ENCODE measurements at places on chromosomes 5 and 9.
A peak's percentile ranks its signal among the peaks of the same experiment; 100 is the strongest.

GRCh38 chr9:111961575-111961974, 65.0 kb downstream of the UGCG start:
- DNase-seq = no peak

GRCh38 chr9:131657940-131658339, 81.9 kb downstream of the RAPGEF1 start:
- DNase-seq = no peak

DNA sequence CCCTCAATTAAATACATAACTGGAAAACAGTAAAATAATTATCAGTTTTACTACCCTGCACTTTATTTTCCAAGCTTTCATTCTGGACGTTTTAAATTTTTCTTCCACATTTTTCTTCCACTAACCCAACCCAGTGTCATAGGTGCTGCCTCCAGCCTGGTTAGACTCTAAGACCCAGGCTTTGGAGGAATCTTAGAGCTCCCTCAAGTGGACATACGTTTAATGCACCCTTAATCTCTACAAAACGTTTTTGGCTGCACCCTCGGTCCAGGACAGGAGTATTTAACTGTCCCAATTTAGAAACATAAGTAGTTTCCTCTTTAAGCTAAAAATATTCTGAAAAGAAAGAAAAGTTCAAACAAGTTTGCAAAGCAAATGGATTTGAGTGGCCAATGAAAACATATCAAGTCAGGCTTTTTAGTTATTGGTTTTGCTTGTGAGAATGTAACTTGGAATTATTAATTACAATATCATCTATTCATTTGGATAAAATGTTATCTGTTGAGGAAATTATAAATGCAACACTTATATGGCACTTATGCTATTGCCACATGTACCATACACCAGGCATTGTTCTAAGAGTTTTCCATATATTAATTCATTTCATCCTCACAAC, 38.9 kb downstream of the CDH6 start:
- no peak for DNase-seq

- no peak for DNase-seq
Measured at GRCh38 chr5:55363856-55364255, 56.1 kb downstream of the MTREX start.

GRCh38 chr5:1549475-1550030, 25.8 kb upstream of the LPCAT1 start:
- no peak for DNase-seq

GRCh38 chr5:102628441-102629175, 126.5 kb upstream of the PAM start:
- DNase-seq = no peak

GRCh38 chr9:99184475-99185347, 37.0 kb downstream of the ALG2 start:
- DNase-seq = peak; percentile 59

DNA sequence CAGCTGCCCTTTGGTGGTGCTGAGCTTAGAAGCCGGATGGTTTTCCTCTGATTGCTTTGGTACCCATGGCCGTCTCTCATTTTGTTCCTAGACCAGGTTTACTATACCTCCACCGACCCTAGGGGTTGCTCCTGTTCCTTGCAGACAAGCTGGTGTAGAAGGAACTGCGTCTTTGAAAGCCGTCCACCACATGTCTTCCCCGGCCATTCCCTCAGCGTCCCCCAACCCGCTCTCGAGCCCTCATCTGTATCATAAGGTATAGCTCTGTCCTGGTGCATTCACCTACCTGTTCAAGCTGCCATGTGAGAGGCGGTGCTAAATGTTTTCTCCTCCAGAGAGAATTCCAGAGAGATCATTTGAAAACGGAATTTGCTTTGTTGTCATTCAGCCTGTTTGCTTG, 39.5 kb downstream of the TENT4A start:
- DNase-seq = no peak

DNA sequence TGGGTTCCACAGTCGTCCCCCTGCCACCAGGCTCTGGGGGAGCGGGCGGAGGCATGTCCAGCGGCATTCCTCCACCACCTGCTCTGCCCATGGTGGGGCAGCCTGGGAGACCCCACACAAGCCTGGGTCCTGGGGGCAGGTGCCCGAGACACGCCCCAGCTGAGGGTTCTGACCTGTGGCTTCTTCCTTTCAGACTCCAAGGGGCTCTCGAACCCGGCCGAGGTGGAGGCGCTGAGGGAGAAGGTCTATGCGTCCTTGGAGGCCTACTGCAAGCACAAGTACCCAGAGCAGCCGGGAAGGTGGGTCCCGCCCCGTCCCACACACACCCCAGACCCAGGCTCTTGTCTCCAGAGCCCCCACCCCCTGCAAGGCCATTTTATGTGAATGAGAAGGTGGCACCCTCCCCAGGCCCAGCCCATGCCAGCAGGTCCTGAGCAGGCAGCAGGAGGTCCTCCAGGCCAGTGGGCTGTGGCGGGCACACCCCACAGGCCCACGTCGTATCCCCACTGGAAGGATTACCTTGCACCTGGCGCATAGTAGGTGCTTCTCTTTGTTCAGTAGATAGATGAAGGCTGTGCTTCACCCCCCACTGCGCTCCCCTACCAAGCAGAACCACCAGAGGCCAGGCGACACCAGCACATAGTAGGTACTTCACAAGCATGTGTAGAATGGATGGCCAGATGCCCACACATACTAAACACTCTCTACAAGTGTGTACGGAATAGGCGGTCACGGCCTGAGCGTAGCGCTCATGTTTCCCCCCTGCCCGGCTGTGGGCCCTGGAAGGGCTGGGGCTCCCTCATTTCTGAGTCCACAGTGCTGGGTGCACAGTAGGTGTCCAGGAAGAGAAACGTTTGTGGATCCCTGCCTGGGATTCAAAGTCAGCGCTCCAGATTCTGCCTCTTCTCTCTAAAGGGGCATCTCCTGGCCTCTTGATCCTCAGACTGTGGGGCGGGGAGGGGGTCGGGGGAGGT, 107.9 kb downstream of the RXRA start:
- no peak for DNase-seq
